Left ventricle myocardium superior (tissue), 1 donor: ENCODE measurements at places on chromosomes 2 and 18.

- DNase-seq: no peak
Measured at GRCh38 chr2:55364189-55365055, 55.2 kb downstream of the CCDC88A start.

DNA sequence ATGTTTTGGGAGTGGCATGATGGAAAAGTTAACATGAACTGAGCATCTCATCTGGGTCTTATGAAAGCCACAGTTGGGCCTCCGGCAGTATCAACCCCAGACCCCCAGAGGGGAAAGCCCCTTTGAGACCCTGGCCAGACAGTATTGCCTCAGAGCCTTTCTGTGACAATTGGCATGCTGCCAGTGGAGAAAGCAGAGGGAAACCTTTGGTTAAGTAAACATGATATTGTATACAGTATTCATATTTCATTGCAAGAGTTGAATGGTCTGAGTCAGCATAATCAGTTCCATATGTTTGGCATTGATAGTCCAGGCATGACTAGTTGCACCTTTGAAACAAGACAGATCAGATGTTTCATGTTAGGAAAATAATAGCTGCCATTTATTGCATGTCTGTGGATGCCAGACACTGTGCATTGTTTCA, 20.0 kb downstream of the MERTK start:
- DNase-seq: no peak

GRCh38 chr2:129778584-129778877, 200.9 kb upstream of the RAB6C start:
- no peak for DNase-seq

DNA sequence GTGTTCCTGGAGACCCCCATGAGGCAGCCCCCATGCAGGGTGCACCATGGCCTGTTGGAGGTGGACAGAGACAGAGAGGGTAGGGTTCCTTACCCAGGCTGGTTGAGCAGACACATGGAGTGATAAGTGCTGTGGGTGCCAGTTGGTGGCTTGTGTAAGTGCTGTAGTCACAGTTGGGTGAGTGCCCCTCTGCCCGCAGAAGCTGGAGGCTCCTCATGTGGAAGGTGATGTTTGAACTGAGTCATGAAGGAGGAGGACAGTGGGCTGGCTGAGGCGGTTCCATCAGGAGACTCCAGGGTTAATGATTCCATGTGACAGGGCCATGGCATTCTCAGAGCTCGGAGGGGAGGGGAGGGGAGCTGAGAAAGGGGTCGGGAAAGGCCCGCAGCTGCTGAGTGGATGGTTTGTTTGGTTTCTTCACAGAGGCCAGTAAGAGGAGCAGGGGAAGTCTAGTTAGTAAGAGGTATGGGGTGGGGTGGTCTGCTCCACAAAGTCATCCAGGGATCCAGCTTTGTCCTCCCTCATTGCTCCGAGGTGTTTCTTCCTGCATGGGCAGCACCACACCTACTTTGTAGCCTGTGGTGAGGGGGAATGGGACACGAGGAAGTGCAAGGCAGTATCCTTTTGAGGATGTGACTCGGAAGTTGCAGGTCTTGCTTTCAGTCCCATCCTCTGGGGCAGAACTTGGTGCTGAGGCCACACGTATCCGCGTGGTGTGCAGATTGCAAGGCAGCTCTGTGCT, 13.6 kb downstream of the IMPA2 start:
- peak; percentile 30 for DNase-seq

GRCh38 chr2:230935130-230935430, 10.0 kb upstream of the GPR55 start:
- DNase-seq: no peak

DNA sequence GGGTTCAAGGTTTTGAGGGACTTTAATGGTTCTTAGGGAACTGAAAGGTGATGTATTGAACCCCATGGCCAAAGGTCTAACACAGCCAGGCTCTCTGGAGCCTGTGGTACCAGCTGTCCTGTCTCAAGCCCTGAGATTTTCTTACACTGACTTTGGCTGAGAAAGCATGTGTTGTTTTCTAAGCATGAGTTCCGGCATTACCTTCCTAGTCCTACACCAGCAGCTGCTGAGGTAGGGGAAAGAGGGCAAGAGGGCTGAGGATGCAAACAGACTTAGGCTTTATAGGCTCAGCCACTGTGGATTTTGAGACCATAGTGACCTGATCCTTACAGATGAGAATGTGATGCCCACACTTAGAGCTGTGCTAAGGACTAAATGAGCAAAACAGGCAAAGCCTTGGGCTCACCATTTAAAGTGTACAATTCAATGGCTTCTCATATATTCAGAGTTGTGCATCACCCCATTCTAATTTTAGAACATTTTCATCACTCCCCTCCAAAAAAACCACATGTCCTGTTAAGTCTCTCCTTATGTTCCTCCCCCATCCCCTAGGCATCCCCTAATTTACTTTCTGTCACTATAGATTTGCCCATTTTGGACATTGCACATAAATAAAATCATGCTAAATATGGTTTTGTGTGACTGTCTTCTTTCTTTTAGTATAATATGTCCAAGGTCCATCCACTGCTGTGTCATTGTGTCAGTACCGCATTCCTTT, 99.7 kb upstream of the OTOS start:
- DNase-seq: no peak

GRCh38 chr2:196314780-196315179, 143.4 kb upstream of the STK17B start:
- DNase-seq: peak; percentile 34

DNA sequence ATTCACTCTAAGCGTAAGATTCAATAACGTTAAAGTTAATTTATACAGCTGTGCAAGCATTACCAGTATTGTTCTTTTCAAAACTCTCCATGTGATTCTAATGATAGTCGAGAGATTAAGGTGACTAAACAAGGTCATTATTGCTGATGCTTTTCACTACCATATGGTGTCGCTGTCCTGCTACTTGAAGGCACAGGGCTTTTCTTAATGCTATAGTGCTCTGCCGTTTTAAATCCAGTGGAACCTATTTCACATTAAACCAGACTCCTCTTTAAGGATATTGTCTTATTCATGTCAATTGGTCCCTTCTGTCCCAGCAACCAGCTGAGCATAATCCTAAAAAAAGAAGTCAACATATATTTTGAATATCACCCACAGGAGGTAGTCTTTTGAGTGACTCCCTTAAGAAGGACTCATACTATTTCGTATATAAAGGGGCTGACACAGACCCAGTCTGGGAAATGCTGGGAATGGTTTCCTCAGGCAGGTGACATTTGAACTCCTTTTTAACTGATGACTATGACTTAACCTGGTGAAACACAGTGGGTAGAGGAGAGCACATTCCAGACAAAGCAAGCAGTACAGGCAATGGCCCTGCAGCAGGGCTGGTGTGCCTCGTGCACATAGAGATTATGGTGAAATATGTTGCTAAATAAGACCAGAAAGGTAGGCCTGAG, 53.9 kb upstream of the CYTIP start:
- no peak for DNase-seq

DNA sequence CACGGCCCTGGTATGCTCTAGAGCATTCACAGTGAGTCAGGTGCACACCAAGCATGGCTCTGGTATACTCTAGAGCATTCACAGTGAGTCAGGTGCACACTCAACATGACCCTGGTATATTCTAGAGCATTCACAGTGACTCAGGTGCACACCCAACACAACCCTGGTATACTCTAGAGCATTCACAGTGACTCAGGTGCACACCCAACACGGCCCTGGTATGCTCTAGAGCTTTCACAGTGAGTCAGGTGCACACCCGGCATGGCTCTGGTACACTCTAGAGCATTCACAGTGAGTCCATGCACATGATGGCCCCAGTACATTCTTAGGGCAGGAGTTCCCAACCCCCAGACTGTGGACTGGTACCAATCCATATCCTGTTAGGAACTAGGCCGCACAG, 158.1 kb downstream of the EIPR1 start:
- DNase-seq: no peak

DNA sequence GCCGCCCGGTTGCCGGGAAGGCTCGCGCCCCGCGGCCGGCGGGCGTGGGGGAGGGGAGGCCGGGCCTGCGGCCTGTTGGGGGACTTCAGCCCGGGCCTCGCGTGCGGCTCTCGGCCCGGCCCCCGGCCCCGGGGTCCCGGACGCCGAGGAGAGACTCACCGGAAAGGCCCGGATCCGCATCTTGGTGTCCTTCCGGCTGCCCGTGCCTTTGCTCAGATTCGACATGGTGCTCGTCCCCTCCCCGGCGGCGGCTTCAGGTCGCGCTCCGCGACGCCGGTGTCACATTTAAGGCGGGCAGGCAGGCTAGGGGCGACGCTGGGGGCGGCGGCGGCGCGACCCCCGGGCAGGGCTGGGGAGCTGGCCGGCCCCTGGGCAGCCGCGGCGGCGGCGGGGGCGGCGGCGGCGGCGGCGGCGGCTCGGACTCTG, 365 bp downstream of the CUL3 start:
- DNase-seq: peak; percentile 73

- no peak for DNase-seq
Measured at GRCh38 chr18:60452421-60452820, 79.8 kb upstream of the MC4R start.

DNA sequence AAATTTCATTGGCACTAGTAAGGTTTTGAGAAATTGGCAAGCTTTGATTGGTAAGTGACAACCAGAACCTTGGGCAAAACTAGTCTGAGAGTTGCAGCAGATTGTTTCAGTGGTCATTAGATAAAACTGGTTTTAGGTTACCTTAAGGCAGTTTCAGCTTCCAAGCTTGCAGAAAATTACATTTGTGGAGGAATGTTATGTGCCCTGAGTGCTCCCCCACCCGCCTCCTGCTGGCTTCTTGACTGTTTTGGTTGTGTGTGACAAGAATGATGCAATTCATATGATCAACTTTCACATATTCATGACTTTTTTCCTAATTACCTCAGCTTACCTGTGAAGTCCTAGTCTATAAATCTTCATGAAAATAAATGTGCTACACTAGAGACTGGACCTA, 599.5 kb upstream of the ZNF804A start:
- DNase-seq: no peak

GRCh38 chr2:197340591-197340990, 30.0 kb upstream of the ANKRD44 start:
- DNase-seq: no peak

DNA sequence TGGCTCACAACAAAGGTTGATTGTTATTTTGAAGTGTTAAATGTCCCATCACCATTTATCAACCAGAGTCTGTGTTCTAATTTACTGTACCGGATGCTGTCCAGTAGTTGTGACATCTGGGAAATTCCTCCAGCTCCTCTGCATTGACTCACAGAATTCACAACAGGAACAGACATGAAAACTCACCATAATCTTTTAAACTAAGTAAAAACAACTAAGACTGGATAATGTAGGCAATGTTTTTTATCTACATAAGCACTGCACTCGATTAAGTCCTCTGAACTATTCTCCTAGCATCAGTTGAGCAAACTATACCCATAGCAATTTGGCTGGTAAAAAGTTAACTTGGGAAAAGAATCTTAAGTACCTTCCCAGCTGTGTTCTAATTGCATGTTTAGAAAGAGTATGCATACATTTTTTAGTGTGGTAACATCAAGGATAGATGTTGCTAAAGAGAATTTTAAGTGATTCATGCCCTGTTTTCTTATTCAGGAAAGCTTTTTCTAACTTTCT, 42.9 kb upstream of the MYO1B start:
- DNase-seq: no peak

GRCh38 chr2:3952866-3953516, 249.6 kb downstream of the DCDC2C start:
- DNase-seq: no peak

GRCh38 chr18:35526495-35527059, 28.8 kb upstream of the INO80C start:
- peak; percentile 35 for DNase-seq

DNA sequence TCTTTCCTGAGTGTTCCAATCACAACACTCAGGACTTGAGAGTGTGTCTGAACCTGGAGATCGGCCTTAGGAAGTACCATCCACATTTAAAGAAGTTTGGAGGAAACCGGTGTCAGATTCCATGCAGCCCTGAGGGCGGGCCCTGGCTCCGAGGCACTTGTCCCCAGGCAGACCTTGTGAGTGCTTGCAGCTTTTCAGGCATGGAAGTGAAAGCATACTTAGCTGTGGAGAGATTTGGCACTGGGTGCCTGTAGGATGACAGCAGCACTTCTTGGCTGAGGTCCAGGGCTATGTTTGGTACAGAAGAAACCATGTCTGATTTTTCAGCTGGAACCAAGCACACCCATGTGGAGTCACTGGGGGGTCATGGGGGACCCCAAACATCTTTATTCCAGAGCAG, 230.8 kb downstream of the SEPTIN10 start:
- peak; percentile 78 for DNase-seq

DNA sequence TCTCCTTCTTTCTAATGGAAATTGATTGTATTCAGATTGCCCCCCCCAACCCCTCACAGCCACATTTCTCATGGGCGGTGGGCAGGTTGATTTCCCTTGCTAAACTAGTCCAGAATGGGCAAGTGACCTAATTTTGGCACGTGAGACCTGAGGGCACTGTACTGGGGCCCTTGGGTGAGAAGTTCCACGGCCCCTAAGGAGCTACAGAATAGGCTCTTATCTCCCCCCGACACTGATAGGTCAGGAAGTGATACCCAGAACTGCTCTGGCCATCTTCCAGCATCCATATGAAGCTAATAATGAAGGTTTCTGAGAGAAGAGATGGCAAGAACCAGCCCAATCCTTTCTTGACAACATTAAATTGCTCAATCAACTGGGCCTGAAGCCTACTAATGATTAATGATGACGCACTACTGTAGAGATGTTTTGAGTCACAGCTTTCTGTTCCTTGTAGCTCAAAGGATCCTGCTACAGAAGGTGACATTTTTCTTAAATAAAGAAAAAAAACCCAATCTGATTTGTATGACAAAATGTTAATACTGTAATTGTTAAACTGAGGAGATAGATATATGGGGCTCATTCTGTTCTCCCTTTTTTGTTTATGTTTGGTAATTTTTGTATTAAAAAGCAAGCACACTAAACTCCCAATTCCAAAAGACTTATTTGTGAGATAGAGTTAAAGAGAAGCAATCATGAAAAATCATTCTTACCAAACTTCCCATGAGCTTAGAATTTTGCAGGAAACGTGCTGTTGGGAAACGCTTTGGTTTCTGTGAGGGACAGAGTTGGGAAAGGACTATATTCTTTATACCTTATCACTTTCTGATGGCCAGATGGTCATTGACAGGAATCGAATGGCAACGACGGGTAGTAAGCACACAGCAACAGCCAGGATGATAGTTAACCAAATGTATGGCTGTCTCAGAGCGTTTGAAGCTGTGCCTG, 28.2 kb upstream of the NARS1 start:
- DNase-seq: no peak

DNA sequence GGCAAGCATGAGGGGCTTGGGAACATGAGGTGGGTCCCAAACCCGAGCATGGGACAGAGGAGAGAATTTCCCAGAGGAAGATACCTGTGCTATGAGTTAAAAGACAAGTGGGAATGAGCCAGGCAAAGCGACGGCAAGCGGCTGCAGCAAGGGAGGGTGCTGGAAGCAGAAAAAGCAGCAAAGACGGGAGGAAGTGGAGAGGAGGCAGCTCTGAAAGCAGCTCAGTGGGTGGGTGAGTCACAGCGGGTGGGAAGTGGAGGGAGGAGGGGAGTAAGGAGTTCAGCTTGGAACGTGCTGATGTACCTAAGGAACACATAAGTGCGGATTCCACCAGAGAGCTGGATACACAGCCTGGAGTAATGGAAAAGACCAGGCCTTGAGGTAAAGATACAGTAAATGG, 41.4 kb downstream of the THUMPD2 start:
- DNase-seq: no peak
